Tongue (tissue), 3 donors: ENCODE measurements at places on chromosomes 4 and X. TPM values are rescaled to one million over a fixed set of nuclear protein-coding genes. Genes with fewer than 3 reads are reported as not detected.

Gene HSFX4
- total RNA-seq: not detected

Gene BBS7
- total RNA-seq: 9.0 TPM

Gene RBM10
- total RNA-seq: 27.8 TPM

Gene SPRY1
- 105 TPM for total RNA-seq

Gene L1CAM
- total RNA-seq: 17.5 TPM

Gene PRSS12
- 24.0 TPM for total RNA-seq

Gene ATP2B3
- total RNA-seq: 0.41 TPM

Gene PWWP3B
- total RNA-seq: 49.2 TPM

Gene MAGEA8
- not detected for total RNA-seq

Gene PAGE2
- total RNA-seq: not detected

Gene PNMA5
- not detected for total RNA-seq
